ENCODE measurements at places on chromosomes 6 and 20.

DNA sequence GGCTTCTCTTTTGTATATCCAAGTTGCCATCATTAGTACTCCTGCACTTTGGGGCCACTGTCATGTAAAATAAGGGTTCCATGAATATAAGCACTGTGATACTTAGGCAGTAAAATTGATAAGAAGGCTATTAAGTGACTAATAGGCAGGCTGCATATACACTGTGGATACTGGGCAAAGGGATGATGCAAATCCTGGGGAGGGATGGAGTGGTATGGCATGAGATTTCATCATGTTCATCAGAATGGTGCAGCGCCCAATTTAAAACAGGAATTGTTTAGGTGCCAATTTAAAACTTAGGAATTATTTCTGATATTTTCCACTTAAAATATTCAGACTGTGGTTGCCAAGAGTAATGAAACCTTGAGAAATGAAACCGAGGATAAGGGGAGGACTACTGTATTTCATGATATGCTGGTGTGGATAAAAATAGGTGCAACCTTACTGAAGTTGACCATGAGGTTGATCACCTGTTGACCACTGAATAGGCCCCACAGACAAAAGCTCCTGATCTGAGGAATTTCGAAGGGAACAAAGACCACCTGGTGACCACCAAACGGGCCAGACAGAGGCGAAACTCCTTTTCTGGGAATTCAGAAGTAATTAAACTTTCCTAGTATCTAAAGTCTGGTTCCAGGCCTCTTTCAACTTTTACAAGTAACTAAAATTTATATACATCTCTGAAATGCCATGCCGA is 4.9 kb upstream of the TRIM39 start:
- no peak for DNase-seq

- no peak for DNase-seq
These were observed 103.8 kb upstream of the BEND6 start for GRCh38 chr6:56851074-56851473.

GRCh38 chr6:71015392-71015791 is 58.5 kb upstream of the B3GAT2 start:
- no peak for DNase-seq

- no peak for DNase-seq
These were observed 57.1 kb upstream of the GJE1 start for GRCh38 chr6:142075516-142076101.

DNA sequence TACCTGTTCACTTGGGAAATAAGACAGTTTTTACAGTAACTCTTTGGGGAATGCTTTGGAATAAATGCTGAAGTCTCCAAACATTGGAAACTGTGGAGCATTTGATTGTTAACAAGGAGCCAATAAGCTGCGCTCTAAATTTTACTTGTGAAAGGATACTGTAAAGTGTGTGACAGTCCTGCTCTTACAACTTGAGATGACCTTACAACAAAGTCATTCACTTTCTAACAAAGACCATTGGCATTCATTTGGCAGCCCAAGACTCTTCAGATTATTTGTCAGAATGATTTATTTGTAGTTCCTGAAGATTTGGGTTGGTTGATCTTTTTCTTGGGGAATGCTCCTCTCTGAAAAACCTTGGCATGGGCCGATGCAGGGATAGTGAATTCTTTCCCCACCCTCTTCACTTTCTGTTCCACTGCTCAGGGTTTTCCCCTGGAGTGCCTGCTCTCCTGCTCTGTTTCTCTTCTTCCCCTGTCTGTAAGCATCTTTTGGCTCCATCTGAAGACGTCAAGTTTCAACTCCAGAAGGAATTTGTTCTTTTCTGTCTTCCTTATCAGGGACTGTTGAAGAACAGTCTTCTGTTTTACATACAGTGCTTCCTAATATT is 116.4 kb downstream of the AKAP7 start:
- DNase-seq = no peak

- no peak for DNase-seq
These were observed 58.3 kb downstream of the RIN2 start for GRCh38 chr20:19816386-19816785.

DNA sequence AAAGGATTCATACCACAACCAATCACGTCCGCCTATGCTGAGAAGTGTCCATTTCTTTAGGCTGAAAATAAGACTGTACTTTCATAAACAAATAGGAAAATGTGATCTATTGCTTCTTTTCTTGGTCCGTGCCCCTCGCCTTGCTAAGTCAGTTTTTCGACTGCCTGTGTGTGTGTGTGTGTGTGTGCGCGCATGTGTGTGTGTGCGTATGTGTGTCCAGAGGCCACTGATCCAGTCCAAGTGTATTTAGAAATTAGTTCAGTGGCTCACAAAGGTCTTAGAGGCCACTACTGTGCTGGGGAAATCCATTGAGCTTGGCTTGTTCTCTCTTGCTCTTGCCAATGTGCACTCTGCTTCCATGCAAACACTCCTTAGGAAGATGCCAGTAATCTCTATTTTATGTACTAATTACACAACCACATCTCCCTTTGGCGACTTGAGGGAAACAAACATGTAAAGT is 50.5 kb downstream of the SLC22A23 start:
- DNase-seq = no peak
